T47D (cell line): ENCODE measurements at places on chromosomes 5 and 9.

DNA sequence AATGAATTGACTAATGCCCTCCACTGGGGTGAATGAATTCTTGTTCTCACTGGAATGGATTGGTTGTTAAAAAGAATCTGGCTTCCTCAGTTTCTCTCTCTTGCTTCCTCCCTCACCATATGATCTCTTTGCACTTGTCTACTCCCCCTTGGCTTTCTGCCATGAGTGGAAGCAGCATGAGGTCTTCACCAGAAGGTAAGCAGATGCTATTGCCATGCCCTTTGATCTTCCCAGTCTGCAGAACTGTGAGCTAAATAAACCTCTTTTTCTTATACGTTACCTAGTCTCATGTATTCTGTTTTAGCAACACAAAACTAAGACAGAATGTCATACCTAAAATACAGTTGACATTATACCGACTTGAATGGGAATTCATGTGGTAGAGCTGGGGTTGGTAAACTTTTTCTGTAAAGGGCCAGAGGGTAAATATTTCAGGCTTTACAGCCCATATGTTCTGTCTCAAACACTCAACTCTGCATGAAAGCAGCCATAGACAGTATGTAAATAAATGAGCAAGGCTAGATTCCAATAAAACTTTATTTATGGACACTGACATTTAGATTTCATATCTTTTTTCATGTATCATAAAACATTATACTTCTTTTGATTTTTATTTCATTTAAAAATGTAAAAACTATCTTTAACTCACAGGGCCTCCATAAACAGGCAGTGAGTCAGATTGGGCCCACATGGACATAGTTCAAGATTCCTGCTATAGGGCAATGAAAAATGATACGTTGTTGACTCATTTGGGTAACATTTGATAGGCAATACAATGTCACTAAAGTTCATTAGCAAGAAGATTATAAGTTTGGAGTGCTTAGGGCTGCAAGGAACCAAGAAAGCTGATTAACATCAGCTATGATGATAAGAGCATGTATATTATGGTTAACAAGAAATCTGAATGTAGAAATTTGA lies 79.4 kb upstream of the TLE4 start:
- no peak for DNase-seq

- no peak for DNase-seq
These were observed 98.9 kb downstream of the CEMIP2 start for GRCh38 chr9:71669284-71669995.

GRCh38 chr5:73791389-73791788 lies 165.4 kb downstream of the ARHGEF28 start:
- no peak for DNase-seq

GRCh38 chr5:143698574-143698973 lies 113.4 kb upstream of the HMHB1 start:
- no peak for DNase-seq

- no peak for DNase-seq
These were observed 37.8 kb downstream of the MRRF start for GRCh38 chr9:122302237-122303093.

DNA sequence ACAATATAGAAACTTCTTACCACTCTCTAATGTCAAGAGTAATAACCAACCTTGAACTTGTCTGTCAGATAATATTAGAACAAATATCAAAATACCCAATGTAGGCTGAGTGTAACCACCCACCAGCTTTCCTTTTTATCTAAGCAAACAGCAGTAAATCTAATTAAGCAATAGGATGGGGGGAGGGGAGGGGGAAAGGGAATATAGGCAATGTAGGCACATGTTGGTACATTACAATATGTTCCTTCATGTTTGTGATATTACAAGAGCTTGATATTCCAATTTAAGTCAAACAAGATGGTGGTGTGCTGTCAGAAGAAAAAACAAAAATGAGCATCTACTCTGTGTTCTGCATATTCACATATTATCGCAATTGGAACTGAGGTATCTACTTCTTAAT lies 158.2 kb downstream of the DENND1A start:
- no peak for DNase-seq

DNA sequence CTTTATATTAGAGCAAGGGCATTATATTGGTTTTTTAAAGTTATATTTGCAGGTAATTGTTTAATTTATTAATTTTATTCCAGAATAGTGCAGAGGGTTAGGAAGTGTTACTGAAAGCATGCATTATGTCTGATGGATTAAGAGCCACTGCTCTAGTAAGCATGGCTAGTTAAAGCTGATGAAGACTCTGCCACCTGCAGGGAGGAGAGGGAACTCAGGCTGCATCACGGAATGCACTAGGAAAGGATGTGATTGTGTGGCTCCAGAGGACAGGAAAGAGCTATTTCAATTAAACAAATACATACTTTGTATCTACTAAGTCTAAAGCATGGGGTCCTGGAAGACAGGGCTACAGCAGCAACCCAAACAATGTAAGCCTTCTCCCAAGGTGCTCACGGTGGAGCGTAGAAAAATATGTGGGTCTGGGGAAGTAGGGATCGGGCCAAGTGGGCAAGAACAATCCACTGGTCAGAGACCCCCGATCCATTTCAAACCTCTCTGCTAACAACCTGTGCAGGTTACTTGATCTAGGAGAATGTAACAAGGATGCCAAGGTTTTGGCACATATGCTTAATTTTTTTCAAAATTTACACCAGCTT lies 15.3 kb upstream of the GRXCR2 start:
- DNase-seq, result peak; percentile 83

GRCh38 chr5:160970605-160971191 lies 118.7 kb upstream of the ATP10B start:
- DNase-seq, result no peak

DNA sequence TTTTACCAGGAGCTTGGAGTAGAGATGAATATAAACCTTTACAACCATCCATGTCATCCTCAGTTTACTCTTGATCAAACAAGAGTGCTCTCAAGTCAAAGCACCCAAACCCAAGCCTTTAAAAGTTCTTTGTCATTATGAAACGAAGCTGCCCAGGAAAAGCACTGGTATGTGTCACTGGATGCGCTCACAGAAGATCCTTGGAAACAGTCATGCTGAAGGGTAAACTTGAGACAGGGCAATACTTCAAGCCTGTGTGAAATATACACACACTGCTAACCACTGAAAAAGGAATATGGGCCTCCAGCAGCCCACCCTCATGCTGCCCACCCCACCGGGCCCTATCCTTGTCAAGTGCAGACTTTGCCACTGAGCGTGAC lies 84.5 kb downstream of the PRRT1B start:
- DNase-seq, result no peak

DNA sequence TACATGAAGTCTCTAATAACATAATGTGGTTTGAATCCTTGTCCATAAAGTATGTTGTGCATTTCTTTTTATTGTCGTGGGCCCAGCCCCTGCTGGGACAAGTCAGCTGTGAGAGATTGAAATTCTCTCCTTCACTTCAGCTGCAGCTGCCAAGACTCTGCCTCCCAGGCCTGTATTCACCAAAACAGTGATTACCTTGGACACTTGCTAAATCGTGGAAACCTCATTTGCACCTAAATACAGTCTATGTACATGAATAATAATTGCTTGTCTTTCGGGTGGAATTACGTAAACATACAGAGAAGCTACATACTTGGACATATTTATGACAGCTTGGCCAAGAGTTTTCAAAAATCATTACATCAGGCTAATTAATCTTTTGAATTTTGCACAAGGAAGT lies 898.5 kb upstream of the SEMA6A start:
- DNase-seq, result no peak

DNA sequence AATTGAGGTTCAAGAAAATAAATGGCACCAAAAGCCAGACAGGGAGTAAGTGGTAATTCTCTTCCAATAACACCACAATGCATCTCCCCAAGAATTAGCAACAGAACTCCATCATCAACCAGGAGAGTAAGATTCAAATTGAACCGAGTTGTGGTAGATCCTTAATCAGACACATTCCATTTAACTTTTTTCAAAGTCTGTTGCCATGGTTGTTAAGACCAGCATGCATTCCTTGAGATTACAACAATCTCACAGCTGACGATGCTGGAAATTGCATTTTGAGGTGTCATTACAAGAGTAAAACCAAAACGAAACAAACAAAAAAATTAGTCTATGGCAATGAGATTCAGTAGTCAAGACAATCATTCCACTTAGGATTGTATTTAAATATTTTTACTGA lies 78.9 kb upstream of the ZNF462 start:
- no peak for DNase-seq
